ENCODE measurements at places on chromosomes 3 and 15.

DNA sequence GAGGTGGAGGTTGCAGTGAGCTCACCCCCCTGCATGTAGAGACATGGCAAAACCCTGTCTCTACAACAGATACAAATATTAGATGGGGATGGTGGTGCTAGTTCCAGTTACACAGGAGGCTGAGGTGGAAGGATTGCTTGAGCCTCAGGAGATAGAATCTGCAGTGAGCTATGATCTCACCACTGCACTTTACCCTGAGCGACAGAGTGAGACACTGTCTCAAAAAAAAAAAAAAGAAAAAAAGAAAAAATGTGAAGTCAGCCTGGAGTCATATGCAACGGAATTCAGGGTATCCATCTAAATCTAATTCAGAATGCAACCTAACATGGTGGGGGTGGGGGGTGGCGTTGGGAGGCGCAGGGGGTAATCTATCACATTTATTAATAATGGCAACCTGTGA is 37.1 kb upstream of the NR2F2 start:
- DNase-seq: no peak

DNA sequence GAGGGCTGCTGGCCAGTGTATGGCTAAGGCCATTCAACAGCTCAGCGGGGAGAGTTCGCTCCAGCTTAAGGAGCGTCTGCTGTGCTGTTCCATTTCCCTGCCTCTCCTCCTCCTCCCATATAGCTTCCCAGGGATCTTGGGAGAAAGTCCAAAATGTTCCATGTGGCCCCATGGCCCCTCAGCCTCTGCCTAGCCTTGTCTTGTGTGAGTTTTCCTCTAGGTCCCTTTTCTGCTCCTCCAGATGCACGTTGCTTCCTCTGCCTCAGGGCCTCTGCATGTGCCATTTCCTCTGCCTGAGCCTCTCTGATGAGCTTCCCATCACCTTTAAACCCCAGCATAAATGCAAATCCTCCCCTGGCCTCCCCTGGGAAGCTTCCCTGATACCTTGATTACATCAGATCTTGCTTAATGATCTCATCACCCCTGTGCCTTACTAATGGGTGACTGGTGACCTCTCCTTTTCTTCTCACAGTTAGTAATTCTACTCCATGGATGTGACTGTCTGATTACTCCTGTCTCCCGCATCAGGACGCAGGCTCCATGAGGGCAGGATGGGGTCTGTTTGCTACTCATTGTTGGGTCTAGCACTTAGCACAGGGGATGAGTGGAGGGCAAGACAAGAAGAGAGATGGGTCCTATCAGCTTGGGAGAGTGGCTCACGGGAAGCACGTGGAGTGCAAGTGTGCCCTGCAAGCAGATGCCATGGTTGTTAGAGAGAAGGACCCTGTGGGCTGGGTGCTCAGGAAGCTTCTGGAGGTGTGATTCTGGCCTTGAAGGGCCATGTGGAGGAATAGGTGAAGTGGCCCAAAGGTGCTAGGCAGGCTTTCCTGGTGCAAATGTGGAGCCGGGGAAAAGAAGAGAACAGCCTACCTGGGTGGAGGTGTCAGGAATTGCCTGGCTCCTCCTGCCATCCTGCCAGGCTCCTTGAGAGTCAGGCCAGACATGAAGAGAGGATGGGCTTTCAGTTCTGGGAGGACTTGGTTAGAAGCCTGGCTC is 23.8 kb downstream of the ITGA11 start:
- no peak for DNase-seq

- DNase-seq: no peak
Measured at GRCh38 chr3:170437176-170437575, 18.5 kb downstream of the CLDN11 start.

DNA sequence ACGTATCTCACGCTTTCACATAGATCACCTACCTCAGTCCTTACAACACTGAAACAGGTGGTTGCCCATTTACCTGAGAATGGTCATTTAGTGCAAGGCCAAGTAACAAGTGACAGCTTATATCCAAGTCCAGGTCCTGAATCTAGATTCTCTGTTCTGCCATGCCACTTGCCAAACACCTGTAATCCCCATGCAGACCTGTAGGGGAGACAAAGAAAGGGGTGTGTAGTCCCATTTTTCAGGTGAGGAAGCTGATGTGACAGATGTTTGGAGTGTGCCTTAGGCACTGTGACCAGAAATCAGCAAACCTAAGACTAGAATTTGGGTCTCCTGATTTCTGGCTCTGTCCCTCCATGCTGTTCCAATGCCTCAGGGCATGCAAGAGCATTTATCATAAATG is 12.7 kb downstream of the ZNF35 start:
- DNase-seq: no peak

GRCh38 chr3:104796556-104796955 is 570.2 kb upstream of the ALCAM start:
- DNase-seq: no peak

GRCh38 chr15:55257938-55258337 is 31.7 kb downstream of the RAB27A start:
- DNase-seq: no peak

DNA sequence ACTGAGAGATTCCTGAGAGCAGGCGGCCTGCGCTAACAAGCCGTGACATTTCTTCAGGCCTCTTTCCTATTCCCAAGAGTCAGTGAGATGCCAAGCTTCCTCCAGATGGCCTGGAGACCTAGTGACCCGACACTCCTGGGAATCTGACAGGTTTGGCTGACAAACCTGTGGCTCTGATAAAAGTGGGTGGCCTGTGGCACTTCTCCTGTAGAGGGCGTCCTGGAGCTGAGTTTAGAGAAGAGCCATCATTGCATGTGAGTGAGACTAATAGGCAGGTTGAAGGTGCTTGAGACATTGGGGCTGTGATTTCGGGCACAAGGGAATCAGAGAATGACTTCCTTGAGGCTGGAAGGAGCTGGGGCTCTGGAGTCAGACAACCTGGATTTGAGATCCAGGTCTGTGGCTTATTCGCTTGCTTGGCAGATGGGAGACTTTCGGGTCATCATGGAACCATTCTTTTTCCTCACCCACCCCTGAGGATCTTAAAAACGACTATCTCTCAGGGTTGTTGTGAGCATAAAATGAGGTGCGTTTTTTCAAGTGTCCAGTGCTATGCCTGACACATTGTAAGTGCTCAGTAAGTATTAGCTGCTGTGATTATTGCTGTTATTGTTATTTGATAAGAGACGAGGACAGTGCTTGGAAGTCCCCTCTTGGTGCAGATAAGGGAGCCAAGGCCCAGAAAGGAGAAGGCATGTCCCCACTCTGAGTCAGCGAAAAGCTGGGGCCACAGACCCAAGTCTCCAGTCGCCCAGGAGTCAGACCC is 77.2 kb downstream of the SCN10A start:
- DNase-seq: peak; percentile 5

GRCh38 chr3:32347343-32348125 is 44.1 kb upstream of the CMTM7 start:
- no peak for DNase-seq

GRCh38 chr3:45844616-45845015 is 2.7 kb upstream of the LZTFL1 start:
- no peak for DNase-seq

GRCh38 chr3:64653101-64653500 is 34.7 kb downstream of the ADAMTS9 start:
- no peak for DNase-seq

- no peak for DNase-seq
Measured at GRCh38 chr15:47674586-47675232, 42.6 kb upstream of the SEMA6D start.

DNA sequence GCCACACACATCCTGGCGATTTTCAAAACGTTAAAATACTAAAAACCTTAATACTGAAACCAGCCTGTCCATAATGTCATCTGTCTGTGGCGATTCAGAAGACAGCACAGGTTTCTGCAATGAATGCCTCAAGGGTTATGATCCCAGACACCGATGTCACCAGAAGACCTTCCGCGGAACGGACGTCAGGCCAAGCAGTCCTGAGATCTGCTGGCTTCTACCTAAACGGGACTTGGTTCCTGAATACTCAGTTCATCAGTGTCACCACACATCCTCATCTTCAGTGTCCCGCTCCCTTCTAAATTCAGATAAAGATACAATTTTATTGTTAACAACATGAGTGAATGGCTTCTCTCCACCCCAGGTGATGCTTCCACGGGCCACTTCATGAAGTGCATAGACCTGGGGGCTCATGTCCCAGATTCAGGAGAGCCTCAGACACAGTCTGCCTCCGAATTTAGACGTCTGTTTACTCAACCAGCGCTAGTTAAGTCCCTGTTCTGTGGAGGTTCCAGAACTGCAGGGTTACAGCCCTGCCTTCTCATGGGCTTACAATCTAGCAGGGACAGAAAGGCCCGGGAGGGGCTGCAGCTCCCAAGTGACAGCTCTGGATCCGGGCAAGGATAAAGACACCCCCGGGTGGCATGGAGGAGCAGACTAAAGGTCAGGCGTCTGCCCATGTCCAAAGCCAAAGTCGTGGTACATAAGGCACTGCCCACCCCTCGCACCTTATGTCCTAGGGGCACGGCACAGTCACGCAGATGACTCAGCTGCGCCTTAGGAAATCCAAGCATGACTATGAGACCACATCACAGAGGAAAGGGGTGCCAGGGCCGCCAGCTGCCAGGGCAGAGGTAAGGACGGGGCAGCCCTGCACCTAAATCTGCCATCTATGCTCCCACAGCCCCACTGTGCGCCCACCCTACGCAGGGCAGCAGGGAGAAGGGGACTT is 75.9 kb downstream of the VGLL4 start:
- no peak for DNase-seq
